ENCODE measurements at places on chromosomes 1 and 21. TPM values are rescaled to one million over a fixed set of nuclear protein-coding genes. Genes with fewer than 3 reads are reported as not detected.

GRCh38 chr1:116382321-116382720 is 9.3 kb downstream of the ATP1A1 start:
- no peak for DNase-seq

The CACHD1 gene
- 3.2 TPM for total RNA-seq

The MEX3A gene
- total RNA-seq: 2.8 TPM

GRCh38 chr21:41397471-41397891 is 28.6 kb upstream of the MX1 start:
- DNase-seq: no peak

The CNR2 gene
- total RNA-seq: not detected

- no peak for DNase-seq
Observed at GRCh38 chr1:203609979-203610493, 16.6 kb upstream of the ATP2B4 start.

The ZBTB8A gene
- total RNA-seq: 5.5 TPM

DNA sequence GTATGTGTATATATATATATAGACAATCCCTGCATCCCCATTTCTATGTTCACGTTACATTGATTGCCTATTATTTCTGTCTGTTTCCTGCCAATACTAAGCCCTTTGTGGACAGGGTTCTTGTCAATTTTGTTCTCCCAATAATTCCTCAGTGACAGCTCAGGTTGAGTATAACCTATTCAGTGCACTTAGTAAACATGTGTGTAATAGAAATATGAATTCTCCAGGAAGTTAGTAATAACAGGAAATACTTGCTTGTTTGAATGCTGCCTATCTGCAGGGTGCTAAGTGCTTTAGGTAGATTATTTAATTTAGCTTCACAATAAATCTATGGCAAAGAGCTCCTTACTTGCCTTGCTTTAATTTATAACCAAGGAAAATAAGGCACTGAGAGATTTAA is 52.8 kb upstream of the PTGFR start:
- DNase-seq: no peak

DNA sequence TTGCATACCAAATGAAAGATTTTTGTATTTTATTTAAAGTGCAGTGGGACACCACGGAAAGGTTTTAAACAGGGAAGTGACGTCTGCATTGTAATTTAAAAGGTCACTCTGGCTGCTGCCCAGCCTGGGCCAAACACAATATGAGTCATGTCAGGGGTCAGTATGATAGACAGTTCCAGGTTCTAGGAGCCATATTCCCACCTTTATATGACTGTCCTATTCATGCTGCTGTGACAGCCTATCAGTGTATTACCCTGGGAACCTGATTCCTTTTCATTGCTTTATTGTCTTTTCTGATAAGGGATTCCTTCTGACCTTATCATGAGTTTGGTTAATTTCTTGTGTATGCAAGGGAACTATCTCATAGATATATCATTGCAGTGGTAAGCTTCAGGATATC is 5.3 kb downstream of the VANGL1 start:
- no peak for DNase-seq

- no peak for DNase-seq
Observed at GRCh38 chr1:204151552-204152309, at the start of gene ETNK2. Gene ETNK2, minus strand, starts transcription at chr1:204152044. Its CDS starts 192 bp downstream, at chr1:204151852.

DNA sequence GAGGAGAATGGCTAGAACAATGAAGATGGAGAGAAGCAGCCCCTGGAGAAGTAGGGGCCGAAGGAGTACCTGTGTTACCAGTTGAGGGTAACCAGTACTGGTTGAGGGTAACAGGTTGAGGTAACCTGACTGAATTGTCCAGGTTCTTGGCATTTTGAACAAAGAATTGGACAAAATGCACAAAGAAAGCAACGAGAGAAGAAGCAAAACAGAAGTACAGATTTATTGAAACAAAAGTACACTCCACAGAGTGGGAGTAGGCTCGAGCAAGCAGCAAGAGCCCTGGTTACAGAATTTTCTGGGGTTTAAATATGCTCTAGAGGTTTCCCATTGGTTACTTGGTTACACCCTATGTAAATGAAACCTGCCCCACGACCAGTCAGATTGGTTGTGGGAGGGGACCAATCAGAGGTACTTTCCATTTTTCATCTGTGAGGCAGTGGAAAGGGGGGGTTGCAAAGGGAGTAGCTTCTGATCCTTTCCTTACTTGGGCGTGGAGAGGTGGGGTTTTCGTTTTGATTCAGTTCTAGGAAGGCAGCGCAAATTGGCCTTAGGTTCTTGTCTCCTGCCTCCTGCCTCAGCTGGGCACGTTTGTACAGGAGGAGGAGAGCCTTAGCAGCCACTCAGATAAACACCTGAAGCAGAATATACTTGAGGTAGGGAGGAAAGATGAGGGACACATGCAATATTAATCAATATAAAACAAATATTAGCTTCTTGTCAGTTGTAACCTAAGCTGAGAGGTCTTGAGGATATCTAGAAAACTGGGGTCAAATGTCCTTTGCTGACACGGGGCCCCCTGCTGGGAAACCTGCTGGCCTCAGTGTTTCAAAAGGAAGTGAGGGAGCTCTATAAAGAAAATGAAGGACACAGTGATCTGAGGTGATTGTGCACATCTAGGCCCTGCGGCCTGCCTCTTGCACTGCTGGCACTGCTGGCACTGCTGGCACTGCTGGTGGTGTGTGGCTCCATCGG is 14.3 kb upstream of the LSM10 start:
- peak; percentile 55 for DNase-seq

GRCh38 chr1:47660622-47661021 is 222.8 kb downstream of the FOXD2 start:
- DNase-seq: no peak

DNA sequence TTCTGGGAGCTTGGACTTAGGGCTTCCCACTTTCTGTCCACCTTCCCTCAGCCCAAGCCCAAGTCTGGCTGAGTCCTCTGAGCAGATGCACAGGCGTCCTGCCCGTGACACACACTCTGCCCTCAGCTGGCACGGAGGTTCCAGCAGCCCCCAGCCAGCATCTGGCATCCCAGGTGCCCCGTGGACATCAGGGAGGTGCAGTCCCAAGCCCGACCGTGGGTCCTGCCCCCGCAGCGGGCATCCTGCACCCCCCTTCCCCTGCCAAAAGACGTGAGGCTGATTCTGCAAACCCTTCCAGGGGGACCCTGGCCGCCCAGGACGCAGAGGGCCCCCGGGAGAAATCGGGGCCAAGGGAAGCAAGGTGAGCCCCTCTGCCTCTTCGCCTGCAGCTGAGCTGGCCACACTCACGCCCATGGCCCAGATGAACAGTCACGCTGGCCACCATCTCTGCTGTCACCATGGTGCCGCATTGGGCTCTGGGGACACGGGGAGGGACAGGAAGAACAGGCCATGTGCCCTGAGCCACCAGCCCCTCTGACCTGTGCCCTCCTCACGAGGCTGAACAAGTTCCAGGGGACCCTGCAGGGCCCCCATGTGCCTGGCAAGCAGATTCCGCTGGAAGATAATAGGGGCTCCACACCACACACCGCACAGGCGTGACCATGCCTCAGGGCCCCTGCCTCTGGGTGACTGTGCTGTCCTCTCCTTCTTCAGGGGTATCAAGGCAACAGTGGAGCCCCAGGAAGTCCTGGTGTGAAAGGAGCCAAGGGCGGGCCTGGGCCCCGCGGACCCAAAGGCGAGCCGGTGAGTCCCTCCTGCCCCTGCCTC is 20.6 kb downstream of the COL6A2 start:
- no peak for DNase-seq

- no peak for DNase-seq
Observed at GRCh38 chr1:240344918-240345317, 253.2 kb downstream of the FMN2 start.
